ENCODE measurements at places on chromosomes 3 and 15.

DNA sequence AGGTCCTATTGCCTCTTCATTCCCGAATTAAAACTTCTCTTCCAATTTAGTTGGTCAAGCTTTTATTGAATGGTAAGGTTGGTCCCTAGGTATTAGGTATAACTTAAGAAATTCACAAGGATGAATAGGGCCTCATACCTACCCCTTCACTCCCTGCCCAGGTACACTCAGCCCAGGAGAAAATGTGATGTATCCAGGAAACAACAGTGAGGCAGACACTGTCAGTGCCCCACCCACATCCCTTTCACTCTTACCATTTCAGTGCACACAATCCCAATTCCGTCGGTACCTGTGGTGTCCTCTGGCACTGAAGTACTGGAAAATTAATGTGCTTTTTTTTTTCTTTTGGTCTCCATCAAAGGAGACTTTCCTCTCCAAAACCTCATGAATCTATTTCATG is 10.5 kb upstream of the C3orf49 start:
- no peak for DNase-seq

GRCh38 chr3:190077395-190078045 is 43.2 kb downstream of the P3H2 start:
- DNase-seq = no peak

- DNase-seq = no peak
Measured at GRCh38 chr15:73928241-73928579, 1.9 kb downstream of the LOXL1 start.

DNA sequence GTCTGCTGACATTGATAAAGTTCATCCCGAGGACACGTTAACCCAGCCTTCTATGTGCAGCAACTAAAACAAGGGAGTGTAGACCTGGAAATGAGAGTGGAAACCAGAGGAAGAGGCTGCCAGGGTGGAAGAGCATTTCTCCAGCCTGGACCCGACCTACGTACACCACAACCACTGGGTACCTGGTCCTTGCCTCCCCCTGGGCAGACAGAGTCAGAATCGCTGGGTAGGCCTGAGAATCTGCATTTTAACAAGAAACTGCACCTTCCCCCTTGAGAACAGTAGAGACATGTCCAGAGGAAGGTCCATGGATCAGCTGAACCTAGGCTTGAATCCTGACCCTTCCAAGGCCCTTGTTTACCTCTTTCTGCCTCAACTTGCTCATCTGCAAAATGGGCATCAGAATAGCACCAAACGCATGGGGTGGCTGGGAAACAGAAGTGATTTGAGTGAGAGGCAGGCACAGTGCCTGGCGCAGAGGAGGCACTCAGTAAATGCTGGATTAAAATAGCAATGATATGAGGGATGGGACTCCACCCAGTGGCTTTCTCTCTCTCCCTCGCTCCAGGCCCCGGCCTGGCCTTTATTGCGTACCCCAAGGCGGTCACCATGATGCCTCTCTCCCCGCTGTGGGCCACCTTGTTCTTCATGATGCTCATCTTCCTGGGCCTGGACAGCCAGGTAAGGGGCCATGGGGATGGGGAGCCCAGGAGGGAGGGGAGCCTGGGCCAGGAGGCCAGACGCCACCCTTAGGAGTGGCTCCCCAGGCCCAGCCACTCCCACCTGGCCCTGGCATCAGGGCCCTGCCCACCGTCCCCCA is 66.9 kb upstream of the SLC6A1 start:
- DNase-seq = no peak

- DNase-seq = no peak
Measured at GRCh38 chr3:58350627-58351013, 17.9 kb downstream of the PXK start.

- no peak for DNase-seq
Measured at GRCh38 chr15:98416222-98416855, 232.0 kb upstream of the IGF1R start.

DNA sequence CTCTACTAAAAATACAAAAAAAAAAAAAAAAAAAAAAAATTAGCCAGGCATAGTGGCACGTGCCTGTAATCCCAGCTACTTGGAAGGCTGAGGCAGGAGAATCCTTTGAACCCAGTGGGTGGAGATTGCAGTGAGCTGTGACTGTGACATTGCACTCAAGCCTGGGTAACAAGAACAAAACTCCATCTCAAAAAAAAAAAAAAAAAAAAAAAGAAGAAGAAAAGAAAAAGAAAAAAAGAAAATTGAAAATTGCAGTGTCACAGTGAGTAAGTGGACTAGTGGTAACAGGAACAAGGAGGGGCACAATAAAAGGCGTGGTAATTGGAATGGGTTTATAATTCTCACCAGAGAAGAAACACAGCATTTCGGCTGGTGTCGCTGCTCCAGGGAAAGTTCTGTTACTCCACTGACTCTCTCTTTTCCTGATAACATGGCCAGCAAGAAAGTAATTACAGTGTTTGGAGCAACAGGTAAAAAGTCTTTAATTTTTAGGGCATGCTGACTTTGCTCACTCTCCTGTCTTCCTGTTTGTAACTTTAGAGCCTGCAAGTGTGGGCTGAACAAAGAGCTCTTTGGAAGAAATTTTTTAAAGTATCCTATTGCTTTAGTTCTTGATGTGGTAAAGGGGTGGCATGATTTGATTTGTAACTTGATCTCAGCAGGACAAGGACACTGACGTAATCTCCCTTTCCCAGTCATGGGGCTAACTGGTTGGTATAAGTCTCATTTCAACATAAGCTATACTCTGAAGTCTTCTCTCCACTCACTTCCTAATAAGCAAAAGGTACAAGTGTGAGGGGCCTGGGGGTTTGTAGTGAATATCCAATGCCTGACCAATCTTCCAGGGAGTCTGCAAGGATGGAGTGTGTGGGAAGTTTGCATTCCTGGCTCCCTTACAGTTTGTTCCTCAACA is 22.1 kb upstream of the TRA2B start:
- DNase-seq = no peak

DNA sequence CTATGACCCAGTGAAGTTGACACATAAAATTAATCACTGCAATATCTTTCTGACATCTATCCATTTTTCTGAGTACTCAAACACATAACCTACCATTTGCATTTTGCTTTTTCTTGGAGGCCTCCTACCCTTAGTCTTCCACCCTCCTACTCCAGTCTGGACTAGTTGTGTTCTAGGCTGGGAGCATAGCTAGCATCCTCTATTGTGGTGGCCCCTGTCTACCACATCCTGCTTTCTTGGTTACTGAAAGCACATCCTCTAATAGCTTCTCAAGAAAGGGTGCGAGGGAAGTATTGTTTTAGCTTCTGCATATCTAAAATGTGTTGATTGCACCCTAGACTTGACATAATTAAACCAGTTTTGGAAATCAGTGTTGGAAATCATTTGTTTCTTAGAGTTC is 176.5 kb downstream of the THSD4 start:
- DNase-seq = no peak

GRCh38 chr15:67064607-67065530 is 533 bp upstream of the SMAD3 start:
- DNase-seq = peak; percentile 75

DNA sequence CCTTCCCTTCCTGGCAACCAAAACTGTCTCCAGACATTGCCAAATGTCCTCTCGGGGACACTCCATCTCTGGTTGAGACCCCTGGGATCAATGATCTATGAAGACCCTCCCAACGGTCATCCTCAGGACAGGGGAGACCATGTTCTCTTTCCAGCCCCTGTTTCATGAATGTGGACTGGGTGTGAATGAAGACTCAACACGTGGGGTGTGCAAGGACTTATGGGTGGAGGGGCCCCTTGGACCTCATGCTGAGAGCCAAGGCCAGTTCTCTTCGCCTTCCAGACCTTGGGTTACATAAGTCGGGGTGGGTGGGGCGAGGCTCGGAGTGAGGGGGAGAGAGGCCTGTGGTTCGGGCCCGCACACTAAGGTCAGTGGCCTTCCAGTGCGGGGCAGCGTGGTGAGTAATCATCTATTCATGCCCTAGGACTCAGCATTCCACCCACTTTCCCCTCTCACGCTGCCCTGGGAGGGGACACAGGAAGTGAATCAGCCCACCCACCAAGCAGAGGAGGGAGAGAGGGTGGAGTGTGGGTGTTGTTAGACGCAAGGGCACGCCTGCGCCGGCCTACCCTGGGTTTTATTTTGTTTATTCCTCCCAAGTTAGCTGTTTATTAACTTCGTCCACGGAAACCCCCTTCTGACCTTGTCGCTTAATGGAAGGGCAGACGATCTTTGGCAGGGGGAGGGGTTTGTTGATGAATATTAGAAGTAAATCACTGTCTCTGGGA is 6.7 kb downstream of the PAQR5 start:
- no peak for DNase-seq

- peak; percentile 70 for DNase-seq
Measured at GRCh38 chr3:170584585-170585007, 1.3 kb downstream of the SLC7A14 start.

GRCh38 chr15:40163657-40164416 is 3.0 kb downstream of the BUB1B start:
- no peak for DNase-seq

- DNase-seq = no peak
Measured at GRCh38 chr3:158958873-158959272, 157.0 kb downstream of the MFSD1 start.

- no peak for DNase-seq
Measured at GRCh38 chr3:52174896-52175295, 20.7 kb upstream of the POC1A start.

GRCh38 chr3:130557336-130558035 is 40.5 kb downstream of the COL6A6 start:
- DNase-seq = no peak

DNA sequence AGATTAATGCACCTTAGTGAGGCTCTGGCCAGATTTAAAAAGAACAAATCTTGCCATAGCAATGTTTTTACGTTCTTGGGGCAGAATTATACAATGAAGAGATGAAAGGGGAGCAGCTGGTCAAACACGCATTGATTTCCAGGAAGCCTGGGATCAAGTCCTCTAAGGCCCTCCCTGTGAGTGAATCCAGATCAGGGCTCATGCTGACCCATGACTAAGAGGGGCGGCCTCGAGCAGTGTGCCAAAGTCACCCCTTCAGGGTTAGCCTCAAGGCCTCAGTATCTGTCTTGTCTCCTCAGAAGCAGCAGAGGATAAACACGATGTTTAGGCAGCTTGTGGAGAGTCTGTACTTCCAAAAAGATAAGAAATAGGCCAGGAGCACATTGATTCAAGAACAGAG is 9.3 kb upstream of the RBP1 start:
- DNase-seq = no peak

DNA sequence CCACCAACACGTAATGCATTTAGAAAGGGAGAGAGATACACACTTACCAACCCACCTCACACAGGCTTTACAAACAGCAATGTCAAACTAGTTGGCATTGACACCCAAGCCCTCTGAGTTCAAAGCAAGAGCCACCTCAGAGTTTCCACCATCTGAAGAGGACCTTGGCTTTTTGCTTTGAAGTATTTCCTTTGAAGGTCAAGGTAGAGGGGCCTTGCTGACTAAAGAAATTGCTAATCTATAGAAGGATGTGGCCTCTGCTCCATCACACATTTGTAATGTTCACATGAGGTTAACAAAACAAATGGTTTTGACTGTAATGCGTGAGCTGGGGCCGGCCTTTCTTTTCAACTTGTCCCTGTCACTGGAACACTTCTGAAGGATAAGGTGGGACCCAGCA is 117.7 kb downstream of the POLR2M start:
- DNase-seq = no peak

- DNase-seq = no peak
Measured at GRCh38 chr15:44647036-44647435, 16.4 kb downstream of the SPG11 start.

- no peak for DNase-seq
Measured at GRCh38 chr3:42725454-42725853, 22.9 kb upstream of the HHATL start.

GRCh38 chr15:55552926-55553325 is 35.2 kb downstream of the PYGO1 start:
- DNase-seq = peak; percentile 73

DNA sequence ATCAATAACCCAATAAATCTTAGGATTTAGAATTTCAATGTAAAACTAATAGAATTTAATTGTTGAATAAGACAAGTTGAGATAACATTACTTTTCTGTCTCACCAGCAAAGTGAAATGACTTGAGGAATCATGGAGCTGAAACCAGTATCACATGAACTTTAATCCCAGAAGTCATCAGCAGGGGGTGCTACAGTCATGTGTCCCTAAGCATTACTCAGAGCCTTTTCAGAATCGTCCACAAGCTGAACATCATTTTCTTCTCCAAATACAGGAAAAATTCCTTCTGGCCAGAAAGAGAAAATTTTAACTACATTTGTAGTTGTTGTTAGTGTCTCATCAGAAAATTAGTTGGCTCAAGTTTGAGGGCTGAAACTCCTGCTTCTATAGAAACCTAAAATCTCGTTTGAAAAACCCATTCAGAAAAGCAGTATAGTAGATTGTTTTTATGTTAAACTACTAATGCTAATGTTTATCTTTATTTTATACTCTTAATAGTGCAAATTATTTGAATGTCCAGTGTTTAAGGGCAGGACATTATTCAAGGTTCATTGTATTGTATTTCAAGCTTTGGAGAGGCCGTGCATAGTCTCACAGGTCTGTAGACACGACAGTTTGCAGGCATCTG is 384.1 kb downstream of the PLOD2 start:
- DNase-seq = peak; percentile 37

- DNase-seq = no peak
Measured at GRCh38 chr3:52649461-52650210, 36.1 kb downstream of the PBRM1 start.

- no peak for DNase-seq
Measured at GRCh38 chr15:63595688-63596087, 1.5 kb upstream of the FBXL22 start.

- no peak for DNase-seq
Measured at GRCh38 chr3:187950671-187951070, 203.3 kb upstream of the LPP start.

- DNase-seq = no peak
Measured at GRCh38 chr3:138879541-138880380, 45.0 kb upstream of the PIK3CB start.

GRCh38 chr15:100780208-100780800 is 99.3 kb upstream of the ALDH1A3 start:
- DNase-seq = no peak

GRCh38 chr3:160205606-160206005 is 19.6 kb upstream of the C3orf80 start:
- no peak for DNase-seq

DNA sequence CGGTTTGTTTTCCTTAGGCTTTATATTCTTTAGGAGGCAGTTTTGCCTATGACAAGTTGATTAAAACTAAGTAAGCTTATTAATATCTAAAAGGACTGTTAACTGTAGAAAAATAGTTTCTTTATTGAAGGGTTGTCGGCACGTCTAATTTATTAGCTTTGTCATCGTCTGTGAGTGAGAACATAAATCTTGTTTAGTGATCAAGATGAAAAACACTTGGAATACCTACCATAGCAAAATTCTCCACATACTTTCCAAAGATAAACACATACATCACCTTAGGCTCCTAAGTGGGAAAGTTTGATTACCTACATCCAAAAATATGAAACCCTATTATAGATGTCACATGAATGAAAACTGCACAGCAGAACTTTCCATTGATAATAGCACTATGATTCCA is 139.1 kb upstream of the BNIP2 start:
- DNase-seq = no peak

GRCh38 chr3:58429657-58430056 is 4.0 kb downstream of the PDHB start:
- DNase-seq = no peak
